ENCODE measurements at places on chromosomes 13 and 19.

DNA sequence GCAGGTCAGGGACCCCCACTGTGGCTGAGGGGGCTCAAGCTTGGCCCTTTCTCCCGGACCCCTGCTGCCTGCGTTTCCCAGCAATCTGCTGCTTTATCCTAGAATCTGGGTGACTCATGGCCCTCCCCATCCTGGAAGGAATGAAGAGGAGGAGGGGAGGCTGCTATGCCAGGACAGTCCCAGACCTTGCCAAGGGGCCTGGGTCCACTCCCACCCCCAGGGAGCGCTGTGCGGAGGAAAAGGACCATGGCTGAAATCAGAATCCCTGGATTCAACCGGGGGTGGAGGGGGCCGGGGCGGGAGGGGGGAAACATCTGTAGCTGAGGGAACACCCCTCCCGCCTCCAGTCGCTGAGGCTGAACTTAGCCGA, 20.5 kb downstream of the ZNF114 start:
- no peak for DNase-seq

- peak; percentile 67 for DNase-seq
Observed at GRCh38 chr19:51660975-51661600, 14.5 kb upstream of the SIGLEC14 start.

GRCh38 chr19:38839816-38840582, 8.4 kb upstream of the ECH1 start:
- DNase-seq = no peak

GRCh38 chr19:1864480-1865171, 1.2 kb upstream of the KLF16 start:
- DNase-seq = peak; percentile 74

GRCh38 chr13:81051873-81052272, 710.9 kb upstream of the SPRY2 start:
- no peak for DNase-seq

DNA sequence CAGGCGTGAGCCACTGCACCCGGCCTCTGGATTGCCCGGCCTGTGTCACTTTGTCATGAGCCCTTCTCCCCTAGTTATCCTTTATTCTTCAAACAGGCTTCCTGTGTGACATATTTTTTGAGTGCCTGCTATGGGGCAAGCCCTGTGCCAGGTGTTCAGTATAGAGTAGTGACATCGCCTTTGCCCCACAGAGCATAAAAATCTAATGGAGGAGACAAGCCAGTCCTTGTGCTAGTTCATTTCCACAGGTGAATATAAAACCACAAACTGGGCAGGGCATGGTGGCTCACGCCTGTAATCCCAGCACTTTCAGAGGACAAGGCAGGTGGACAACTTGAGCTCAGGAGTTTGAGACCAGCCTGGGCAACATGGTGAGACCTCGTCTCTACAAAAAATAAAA, 43.2 kb downstream of the BBC3 start:
- DNase-seq = peak; percentile 47

GRCh38 chr13:20241593-20241992, 9.5 kb upstream of the GJB6 start:
- no peak for DNase-seq

DNA sequence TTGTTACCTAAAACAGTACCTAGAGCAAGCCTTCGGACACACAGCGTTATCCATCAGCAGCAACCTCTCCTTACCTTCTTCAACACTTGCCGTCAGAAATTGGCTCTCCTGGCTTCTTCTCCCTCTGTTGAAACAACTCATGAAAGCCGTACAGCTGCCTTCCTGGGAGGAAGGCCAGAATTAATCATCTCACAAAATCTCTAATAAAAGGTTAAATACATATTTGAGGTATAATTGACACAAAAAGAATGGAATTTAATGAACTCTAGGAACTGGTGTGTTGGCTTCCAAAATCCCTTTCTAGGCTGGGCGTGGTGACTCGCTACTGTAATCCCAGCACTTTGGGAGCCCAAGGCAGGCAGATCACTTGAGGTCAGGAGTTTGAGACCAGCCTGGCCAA, 37.3 kb upstream of the GTF2F2 start:
- no peak for DNase-seq

- DNase-seq = no peak
Observed at GRCh38 chr13:40145139-40145538, 489.7 kb downstream of the COG6 start.

GRCh38 chr13:24097667-24098066, 62.9 kb upstream of the SPATA13 start:
- DNase-seq = peak; percentile 12

GRCh38 chr19:38375098-38375493, 725 bp downstream of the PSMD8 start:
- no peak for DNase-seq

DNA sequence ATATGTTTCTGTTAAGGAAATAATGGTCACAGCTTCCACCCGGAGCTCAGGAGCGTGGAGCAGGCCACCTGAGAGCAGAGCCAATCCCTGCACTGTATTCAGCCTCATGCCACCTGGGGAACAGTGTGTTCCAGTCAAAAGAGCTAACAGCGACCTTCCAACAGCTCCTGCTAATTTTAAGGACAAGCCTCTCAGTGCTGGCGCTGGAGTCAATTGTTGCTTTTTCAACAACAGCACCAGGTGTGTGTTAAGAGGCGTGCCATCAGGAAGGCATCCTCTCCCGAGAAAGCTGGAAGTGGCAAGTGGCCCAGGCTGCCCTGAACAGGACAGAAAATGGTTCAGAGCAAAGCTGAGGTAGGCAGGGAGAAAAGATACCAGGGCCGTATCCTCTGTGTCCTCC, 102.0 kb downstream of the CACNA1A start:
- DNase-seq = no peak

DNA sequence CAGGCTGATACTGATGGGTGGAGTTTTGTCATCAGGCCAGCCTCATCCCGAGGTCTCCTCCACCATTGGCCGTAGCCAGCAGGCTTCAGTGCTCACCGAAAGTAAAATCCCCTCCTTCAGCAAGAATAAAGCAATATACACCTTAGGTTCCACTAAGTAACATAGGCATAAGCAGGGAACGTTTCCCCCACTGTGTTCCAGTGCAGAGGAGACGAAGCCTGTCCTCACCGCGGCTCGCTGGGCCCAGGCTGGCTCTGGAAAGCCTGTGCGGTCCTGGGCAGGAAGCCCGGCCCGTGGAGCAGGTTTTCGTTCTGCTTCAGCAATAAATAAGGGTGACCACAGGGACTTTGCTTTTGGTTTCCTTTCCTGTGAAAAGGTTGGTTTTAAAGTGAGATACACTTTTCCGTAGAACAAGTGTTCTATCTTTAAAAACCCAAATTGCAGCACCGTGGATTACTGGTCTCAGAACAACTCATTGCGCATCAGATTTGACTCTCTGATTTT, 16.3 kb upstream of the TEX29 start:
- no peak for DNase-seq

DNA sequence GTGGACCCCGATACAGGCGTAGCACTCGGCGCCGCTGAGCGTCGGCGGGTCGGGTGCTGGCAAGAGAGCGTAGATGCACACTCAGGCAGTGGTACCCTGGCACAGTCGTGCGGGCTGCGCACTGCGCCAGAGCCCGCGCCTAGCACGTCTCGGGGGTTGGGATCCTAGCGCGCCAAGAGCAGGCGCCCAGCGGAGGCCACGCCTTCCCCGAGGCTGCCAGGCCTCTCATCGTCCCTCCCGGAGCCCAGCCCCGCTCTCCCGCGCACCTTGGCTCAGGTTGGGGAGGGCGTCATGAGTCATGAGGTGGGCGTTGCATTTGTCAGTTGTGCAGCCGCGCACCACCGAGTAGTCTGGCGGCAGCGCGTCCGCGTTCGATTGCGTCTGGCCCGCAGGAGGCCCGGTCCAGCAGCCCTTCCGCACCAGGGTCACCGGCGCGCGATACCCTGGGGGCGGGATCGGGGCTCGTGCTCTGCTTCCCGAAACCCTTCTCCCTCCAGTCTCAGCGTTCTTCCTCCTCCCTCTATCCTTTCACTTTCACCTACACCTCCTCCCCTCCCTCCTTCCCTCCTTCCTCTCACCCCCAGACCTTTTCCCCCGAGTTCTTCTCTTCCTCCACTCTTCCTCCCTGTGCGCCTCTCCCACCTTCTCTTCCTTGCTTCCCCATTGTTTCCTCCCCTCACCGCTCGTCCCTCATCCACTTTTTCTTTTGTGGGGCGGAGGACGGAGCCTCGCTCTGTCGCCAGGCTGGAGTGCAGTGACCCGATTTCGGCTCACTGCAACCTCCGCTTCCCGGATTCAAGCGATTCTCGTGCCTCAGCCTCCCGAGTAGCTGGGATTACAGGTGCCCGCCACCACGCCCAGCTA, 3.5 kb downstream of the LYPD5 start:
- peak; percentile 81 for DNase-seq
